ENCODE measurements at places on chromosomes 12 and 14.

DNA sequence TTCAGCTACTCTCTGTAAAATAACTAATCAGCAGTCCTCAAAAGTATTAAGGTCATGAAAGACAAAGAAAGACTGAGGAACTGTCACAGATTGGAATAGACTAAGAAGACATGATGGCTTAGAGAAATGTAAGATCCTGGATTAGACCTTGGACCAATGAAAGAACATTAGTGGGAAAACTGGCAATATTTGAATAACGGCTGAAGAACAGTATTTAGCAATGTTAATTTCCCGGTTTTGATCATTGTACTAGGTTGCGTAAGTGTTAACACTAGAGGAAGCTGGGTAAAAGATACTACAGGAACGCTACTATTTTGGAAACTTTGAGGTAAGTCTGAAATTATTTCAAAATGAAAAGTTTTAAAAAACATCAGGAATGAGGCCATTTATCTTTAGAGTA, 98.8 kb upstream of the RESF1 start:
- no peak for DNase-seq

DNA sequence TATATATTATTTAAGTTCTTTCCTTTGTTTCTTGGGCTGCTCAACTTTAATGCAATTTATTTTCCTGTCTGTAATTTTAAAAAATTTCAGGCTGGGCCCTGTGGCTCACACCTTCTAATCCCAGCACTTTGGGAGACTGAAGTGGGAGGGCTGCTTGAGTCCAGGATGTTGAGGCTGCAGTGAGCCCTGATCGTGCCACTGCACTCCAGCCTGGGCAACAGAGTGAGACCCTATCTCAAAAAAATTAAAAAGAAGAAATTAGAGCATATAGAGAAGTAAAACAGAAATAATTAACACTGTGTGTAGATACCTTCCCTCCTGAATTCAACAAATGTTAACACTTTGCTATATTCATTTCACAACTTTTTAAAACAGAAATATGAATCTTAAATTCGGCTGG, 74.2 kb downstream of the DENND5B start:
- no peak for DNase-seq

DNA sequence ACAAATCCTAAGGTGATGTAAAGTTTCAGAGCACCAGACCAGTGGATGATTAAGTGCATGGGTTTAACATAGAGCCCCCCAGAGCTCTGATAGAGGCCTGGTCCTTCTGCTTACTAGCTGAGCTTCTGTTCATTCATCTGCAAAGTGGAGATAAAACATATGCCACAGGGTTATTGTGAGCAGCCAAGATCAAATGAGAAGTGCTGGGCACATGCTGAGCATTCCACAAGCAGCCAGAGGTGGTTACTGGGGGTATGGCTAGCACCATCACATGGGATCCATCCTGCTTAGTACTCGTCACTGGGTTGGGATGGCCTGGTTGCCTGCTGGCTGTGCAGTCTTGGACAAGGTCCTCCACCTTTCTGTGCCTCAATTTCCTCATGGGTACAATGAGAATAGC, 18.0 kb upstream of the SMUG1 start:
- DNase-seq: no peak

DNA sequence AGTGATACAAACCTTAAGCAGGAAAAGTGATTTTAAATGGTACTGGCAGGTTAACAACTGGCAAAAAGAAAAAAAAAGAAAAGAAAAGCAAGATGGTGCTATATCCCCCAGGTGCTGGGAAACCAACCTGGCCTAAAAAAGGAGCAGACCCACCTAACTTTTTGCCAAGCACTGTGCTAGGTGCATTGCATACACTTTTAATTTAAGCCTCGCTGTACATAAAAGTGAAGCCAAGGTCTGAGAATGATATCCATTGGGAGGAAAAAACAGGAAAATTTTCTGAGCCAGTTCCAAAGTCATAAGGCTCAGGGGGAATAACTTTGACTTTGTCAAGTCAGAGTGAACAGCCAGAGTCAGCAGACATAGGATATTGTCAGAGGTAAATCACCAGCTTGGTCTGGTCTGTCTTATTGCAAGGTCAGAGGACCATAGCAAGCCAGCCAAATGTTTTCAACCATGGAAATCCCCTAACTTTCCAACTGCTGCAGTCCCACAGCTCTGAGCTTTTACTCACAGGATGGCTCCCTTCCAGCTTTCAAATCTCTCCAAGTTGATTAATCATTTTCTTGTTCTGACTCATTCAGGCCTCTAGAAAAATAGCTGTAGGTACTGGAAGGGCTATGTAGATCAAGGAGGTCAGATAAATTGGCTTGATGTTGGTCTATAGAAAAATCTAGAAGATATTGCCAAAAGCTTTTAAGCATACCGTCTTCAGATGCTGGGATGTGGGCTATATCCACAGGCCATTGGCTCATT, 412.9 kb downstream of the RAD51B start:
- no peak for DNase-seq

DNA sequence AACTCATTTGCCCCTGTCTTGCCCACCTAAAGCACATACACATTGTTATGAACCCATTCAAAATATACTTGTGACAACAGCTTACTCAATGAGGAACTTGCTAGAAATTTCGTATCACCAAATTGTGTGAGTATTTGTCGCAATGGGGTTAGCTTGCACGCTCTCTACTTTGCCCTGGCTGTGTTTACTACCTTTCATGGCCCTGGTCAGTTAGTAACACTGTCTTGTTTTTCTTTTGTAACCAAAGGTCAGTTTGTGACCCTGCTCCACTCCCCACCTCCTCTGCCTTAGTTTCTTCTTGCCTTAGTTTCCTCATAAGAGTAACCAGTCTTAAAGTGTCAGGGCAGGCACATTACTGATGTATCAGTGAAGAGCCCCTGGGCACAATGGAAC, 205.8 kb upstream of the EEA1 start:
- DNase-seq: no peak

DNA sequence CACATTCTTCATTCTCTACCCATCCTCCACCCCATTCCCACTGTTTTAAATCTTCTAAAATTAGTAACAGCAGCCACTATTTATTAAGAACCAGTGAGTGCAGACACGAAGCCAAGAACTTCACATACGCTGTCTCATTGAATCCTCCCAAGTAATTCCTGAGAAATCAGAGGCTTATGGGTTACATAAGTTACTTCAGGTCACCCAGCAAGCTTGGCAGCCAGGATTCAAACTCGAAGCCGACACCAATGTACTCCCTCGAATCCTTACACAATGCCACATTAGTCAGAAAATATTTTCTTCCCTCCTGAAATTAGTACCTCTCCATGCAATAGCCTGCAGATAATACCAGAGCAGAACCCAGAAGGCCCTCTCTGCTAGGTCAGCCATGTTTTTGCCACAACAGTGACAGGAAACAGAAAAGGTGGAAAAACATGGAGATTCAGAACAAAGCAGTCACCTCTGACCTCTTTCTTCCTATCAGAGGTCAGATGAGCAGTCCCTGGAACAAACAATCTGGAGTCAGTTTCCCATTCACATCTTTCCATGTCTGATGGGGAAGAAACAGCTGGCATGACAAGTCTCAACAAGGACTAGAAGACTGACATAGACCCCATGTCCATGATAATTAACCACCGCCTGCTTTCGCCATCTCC, 16.4 kb downstream of the NID2 start:
- DNase-seq: no peak

GRCh38 chr14:98035396-98035795, 1236.6 kb downstream of the BCL11B start:
- DNase-seq: no peak

GRCh38 chr14:56378046-56378445, 201.6 kb upstream of the TMEM260 start:
- DNase-seq: no peak

- DNase-seq: no peak
Measured at GRCh38 chr12:116918464-116918863, 7.7 kb downstream of the FBXW8 start.

DNA sequence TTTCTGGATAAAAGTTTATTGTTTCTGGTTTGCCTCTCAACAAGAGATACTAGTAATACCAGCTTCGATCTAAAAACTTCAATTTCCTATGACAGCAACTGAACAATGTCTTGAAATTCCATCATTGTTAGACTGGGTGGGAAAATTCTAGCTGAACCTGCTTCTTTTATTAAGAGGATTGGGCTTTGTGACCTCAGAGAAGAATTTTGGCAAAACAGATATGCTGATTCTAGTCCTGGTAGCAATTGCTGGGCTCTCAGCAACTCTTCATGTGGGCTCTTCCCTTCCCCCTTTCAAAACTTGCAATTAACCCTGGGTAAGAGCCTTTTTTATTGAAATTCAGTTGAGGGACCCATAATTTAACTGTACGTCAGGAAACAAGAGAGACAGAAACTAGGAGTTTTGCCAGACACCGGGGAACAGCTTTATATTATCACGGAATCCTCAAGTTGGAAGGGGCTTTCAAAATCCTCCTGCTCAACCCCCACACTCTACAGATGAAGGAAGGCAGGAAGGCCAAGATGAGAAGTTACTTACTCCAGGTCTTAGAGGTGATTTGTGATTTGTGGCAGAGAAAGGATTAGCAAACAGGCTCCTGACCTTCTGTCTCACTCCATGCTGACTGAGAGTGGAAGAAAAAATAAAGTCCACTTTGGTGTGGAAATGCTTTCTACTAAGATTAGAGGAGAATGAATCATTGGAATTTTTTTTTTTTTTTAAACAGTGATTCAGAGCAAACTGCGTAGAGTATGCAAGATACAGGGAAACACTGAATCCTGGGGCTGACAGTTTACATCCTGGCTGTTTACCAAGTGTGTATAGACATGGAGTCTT, 239.0 kb upstream of the ATP2B1 start:
- no peak for DNase-seq

GRCh38 chr12:64456119-64456518, 4.2 kb downstream of the TBK1 start:
- no peak for DNase-seq

DNA sequence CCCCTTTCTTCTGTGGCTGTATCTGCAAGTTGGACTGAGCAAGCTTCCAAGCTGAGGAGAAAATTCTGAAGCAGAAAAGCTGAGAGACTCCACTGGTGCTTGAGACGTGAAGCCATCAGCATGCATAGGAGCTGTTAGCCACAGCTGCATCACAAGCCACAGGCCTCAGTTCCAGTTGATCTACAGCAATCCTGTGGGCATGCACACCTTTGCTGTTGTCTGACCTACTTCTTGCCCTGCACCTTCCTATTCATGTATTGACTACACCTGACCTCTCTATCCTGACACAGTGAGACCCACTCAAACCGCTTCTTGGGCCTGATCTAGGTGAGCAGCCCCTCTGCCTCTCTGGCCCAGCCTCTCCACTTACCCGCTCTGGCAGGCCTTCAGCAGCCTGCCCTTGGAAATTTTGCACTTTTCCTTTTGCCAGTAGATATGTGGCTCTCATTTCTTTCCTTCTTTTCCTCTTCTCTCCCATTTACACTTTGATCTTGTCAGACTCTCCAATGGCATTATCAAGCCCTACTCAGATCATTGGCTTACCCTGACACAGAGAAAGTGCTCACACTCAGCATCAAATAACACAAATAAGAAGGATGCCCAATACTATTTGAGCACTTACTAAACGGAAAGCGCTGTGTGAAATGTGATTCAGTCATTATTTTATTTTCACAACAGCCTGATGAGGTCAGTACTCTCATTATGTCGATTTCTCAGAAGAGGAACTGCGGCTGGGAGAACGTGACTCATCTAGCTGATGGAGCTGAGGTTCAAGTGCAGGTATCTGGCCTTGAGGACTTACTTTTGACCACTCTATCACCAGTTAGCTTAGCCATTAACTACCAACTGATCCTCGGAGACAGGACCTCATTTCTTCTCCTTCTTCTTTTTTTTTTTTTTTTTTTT, 21.9 kb upstream of the PTGR2 start:
- DNase-seq: no peak

GRCh38 chr12:56237552-56237951, 7.7 kb downstream of the SLC39A5 start:
- no peak for DNase-seq

DNA sequence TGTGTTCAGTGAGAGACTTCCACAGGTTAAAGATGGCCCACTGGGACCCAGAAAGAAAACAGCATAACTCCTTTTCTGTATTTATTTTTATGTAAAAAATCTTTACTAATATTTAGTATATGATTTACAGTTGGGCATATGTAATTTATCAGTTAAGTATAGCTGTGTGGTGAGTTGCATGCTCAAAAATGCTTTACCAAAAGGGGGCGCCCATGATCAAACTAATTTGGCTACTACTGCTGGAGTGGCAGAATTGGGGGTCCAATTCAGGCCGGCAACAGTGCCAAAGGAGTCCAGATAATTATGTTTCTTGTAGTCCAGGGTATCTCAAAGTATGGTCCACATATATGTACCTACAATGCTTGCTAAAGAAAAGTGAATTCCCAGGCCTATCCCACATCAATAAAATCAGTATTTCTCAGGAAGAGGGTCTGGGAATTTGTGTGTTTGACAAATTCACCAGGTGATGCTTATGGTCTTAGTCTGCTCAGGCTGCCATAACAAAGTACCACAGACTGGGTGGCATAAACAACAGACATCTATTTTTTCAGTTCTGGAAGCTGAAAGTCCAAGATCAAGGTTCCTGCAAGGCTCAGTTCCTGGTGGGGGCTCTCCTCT, 152.0 kb downstream of the KTN1 start:
- no peak for DNase-seq

GRCh38 chr14:85601246-85601645, 71.3 kb downstream of the FLRT2 start:
- no peak for DNase-seq

DNA sequence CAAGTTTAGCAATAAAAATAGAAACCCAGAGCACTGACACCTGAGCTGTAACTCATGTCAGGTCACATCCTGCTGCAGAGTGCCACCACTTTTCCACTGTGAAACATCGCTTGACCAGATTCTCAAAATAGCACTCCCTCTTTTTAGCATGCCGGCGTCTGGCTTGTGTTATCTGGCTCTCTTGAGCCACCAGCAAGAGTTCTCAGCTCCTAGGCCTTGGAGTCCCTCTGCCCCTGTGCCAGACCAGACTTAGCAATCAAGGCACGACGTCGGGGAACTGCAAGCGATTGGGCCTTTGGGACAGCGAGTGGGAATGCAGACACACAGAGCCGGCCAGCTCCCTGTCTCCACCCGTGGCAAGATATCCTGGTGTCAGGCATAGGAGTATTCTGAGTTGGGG, 52.5 kb downstream of the SPIC start:
- peak; percentile 35 for DNase-seq

GRCh38 chr12:9143137-9143536, 27.4 kb upstream of the A2M start:
- DNase-seq: no peak

DNA sequence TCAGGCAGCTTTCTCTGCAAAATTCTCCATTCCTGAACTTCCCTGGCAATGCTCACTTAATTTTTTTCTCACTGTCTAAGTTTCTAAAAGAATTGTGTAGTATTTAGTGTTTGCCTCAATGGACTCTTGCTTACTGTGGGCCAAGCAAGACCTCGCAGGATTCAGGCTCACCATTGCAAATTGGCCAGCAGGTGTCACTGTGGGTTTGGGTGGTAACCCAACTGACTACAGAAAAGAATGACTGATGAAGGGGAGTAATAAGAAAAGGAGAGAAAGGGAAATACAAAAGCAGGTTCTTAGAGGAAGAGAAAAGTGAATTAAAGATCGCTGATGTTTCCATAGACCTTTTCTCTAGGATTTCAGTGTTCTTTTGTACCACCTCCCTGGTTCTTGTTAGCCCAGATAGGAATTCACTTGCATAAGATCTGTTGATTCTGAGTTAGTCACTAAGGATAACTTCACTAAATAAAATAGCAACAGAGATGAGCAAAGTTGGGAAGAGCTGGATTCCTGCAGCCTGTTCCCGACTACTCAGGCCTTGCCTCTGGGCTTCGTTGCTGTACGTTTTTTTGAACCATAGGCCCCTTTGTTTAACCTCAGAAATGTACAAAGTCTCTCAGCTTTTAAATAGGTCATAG, 386.5 kb upstream of the DDHD1 start:
- peak; percentile 67 for DNase-seq

All from left ventricle myocardium inferior (tissue), 1 donor.